ENCODE measurements at places on chromosomes 4 and X. TPM values are rescaled to one million over a fixed set of nuclear protein-coding genes. Genes with fewer than 3 reads are reported as not detected.

DNA sequence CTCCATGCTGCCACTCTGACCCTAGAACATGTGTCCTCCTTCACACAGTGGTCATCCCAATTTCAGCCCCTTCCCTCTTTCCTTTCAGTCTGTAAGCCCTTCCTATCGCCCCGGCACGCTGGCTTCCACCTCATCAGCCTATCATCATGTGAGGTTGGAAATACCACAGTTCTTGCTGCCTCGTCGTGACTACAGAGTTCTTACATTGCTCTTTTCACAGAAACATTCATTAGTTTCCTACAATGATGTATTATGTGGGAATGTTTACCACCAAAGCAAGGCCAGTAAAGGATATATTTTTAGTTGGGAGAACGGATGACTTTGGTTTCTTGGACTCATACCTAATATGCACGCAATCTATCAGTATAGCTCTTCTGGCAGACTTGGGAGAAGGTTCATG, 169.5 kb upstream of the BOD1L1 start:
- no peak for DNase-seq

GRCh38 chr4:86846921-86847320, 2.3 kb downstream of the SLC10A6 start:
- DNase-seq: no peak

GRCh38 chr4:25347971-25348370, 29.1 kb upstream of the ANAPC4 start:
- no peak for DNase-seq

The WNK3 gene
- 5.2 TPM for total RNA-seq

GRCh38 chr4:83013902-83014301, 3.3 kb upstream of the LIN54 start:
- no peak for DNase-seq

DNA sequence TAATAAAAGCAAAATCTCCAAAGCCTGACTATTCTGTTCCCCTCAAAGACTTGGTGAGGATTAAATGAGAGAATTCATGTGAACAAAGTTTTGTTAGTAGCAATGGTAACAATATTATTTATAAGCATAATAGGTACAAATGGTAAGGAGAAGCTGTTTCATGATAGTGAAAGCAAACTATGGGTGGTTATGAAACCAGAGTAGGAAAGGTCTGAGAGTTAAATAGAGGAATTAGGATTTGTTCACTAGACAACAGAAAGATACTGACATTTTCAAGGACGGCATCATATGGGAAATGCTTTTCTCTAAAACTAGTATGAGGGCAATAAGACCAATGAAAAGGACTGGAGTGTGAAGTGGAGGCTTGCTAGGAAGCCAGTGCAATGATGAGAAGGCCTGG, 128.6 kb upstream of the FTHL17 start:
- DNase-seq: no peak

- DNase-seq: no peak
Measured at GRCh38 chr4:8580321-8581093, at the start of gene GPR78. Gene GPR78 (plus strand): TSS chr4:8580392. CDS start chr4:8580983, 591 bp downstream.

DNA sequence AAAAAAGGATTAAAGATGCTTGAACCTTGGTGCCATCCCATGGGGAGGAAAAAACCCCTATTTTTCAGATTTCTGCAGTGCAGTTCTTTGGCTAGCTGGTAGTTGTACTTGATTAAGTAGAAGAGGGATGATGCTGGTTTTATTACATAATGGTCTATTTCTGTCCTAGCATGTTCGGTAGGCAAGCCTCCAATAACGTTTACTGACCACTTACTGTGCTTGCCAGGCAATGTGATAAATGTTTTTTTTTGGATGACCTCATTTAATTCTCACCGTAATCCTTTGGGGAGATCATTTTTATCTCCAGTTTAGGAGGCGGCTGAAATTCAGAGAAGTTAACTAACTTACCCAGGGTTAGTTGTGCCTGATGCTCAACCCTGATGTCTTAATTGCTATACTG, 92.1 kb upstream of the RPA4 start:
- DNase-seq: no peak

DNA sequence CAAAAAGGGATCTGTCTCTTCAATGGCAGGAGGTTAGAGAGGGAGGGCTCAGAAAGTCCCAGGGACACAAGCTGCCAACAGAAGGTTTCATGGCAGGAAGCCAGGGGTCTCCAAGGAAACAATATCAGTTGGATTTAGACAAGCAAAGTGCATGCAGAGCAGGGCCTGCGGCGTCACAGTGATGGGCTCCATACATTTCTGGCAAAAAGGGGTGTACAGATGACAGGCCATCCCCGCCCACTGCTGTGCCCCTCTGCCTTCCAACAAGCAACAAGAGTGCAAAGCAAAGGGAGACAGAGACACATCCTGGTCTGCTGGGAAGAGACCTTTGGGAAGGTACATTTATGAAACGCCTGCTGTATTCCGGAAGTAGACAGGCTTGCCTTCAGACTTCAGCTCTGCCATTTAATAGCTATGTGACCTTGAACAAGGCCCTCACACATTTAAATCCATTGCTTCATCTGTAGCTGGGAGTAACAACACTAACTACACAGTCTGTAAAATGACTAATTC, 121.2 kb downstream of the AFAP1 start:
- DNase-seq: peak; percentile 29

DNA sequence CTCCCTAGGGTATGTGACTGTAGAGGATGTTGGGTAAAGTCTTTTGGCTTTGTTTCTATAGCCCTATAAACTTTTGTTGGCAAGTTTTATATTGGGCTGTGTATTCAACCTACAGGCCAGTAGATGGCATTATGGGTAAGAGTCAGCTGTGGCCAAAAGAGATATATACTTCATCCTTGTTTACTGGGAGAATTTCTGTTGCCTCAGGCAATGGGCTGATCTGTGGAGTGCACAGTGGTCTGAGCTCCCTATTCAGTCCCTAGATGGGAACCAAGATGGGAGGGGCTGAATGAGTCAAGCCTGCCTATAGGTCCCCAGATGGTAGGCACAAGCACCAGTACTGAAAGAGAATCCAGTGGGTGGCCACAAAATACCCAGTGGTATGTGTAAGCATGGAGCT, 580.6 kb downstream of the EPHA5 start:
- no peak for DNase-seq

The USP51 gene
- total RNA-seq: 8.1 TPM

The MAGEC2 gene
- not detected for total RNA-seq

GRCh38 chr4:24674279-24674678, 89.9 kb upstream of the DHX15 start:
- DNase-seq: no peak

The GPC3 gene
- 730 TPM for total RNA-seq

DNA sequence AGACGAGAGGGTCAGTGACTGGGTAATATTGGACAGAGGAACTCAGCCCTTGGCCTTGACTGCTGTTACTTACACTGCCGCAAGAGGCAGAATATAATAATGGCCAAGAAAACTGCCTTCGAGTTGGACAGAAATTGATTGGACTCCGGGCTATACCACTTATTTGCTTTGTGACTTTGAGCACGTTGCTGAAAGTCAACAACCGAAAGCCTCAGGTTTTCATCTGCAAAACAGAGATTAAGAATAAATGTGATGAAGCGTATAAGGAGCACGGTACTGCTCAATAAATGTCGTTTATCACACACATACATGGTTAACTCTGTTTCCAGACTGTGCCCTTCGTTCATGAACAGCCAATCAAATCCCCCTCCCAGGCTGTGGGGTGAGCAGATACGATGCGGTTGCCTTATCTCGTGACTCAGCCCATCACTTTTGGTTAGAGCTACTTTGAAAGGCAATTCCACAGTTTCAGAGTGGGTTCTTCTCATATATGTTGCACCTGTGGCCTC, 91.6 kb downstream of the TSPAN7 start:
- DNase-seq: no peak

DNA sequence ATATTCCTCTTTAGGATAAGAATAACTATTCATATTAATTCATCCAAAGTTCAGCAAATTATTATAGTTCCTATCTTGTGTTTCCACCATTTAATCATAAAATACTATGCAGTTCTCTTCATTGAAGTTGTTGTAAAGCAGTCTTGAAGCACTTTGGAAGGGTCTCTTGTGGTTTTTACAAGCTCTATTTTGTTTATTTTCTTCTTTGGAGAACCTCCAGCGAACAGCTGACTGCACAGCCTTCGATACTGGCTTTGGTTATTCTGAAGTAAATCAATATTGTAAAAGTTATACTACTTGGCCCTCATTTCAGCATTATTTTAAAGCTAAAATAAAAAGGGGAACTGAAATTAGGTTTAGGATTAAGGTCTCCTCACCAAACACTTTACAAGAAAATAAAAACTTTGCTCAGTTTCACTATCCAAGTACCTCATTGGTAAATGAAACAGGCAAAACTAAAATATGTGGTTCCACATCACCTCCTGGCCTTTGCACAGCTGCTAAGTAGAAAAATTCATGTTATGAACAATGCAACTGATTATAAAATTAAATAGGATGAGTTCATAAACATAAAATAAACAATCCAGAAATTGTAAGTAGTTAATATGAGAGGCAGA, 1629.2 kb upstream of the ADGRL3 start:
- DNase-seq: no peak

DNA sequence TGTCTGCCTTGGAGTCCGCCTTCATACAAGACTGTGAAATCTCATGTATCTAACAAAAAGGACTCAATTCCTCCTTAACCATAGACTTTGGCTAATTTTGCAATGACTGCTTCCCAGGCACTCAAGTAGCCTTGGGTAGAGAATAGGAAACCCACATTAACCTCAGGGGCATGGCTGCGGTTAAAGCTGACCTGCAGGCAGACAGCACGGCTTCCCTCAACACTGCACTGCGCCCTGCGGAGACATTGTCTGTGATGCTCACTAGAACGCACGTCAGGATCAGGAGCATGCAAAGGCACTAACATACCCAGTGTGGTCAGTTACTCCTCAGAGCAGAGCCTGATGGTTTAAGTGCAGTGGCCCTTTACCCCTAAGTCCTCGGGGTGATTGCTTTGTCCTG, 10.3 kb upstream of the GPR143 start:
- DNase-seq: no peak

The SLC38A5 gene
- 55.7 TPM for total RNA-seq

The TEX11 gene
- total RNA-seq: not detected

GRCh38 chr4:183576701-183577404, 72.0 kb downstream of the ING2 start:
- DNase-seq: no peak

The RELL1 gene
- total RNA-seq: 34.0 TPM

The LDB2 gene
- not detected for total RNA-seq

The USP46 gene
- 11.5 TPM for total RNA-seq

- DNase-seq: no peak
Measured at GRCh38 chr4:3516061-3516835, 16.0 kb downstream of the LRPAP1 start.

GRCh38 chr4:73885574-73886267, 16.5 kb downstream of the CXCL1 start:
- no peak for DNase-seq

DNA sequence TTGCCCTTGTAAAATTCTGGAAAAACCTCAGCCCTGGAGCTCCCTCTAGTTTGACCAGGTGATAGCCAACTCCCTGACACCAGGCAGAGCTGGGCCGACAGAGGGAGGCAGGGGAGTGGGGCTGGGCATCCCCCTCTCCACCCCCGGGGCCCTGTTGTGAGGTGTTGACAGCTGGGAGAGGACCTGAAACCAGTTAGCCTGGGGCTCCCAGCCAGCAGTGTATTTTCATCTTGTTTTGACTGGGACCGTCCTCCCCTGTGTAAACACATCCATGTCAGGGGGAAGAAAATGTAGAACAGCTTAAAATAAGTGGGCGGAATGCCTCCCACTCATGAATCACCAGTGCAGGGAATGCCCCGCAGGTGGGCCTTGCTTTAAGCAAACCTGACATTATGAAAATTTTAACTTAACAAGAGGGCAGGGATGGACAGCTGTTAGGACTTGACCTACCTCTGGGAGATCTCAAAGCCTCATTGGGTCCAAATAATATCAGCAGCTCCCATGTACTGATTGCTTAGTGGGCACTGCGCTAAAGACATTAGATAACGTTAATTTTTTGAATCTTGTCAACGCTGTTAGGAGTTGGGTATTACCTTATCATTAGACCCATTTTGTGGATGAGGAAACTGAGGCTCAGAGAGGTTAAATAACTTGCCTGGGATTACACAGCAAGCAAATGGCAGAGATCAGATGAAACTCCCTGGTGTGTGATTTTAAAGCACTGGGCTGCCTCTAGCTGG, 45.9 kb downstream of the TSC22D3 start:
- no peak for DNase-seq

The CFAP47 gene
- total RNA-seq: not detected

DNA sequence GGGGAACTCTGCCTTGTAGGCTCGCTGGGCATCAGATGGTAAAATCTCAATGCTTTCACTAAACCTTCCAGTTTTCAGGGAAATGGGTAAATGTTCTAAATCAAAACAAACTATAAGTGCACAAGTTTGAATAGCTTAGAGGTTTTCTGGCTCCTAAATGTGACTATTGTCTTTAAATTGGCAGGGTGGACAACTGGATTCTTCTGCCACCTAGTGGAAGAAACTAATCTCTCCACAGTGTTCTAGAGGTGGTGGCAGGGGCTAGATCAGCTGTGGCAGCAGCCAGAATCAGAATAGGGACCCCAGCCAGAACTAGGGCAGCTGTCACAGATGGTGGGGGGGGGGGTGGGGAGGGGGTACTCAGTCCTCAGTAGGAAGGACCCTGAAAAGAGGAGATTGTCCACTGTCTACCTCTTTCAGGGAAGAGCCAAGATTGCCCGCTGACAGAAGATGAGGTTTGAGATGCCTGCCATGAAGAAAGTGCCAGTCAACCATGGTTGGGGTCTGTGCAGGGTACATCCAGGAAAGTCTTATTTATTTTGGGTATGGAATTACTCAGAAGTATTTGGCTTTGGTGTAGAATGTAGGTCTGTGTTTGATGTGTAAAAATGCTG, 201.4 kb downstream of the CCNG2 start:
- DNase-seq: peak; percentile 59

DNA sequence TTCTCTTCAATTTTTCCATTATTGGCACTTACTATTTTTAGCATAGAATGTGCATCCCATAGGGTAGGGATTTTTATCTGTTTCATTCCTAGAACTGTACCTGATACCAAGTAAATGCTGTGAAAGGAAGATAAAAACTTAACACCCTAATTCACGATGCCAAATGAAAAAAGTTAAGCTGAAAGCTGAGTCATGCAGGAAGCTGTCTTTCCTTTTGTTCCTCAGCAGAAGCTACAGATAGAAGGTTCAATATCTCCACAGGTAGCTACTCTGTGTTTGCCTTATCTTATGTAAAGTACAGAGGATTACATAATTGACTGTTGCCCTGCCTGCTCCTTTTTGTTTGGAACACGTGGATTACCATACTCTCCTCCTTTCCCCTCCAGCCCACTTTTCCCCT, 77.0 kb downstream of the LRP2BP start:
- DNase-seq: peak; percentile 38

The CT47B1 gene
- not detected for total RNA-seq

- peak; percentile 67 for DNase-seq
Measured at GRCh38 chrX:120213438-120214265, 37.0 kb upstream of the ZBTB33 start.

The BTK gene
- total RNA-seq: not detected

GRCh38 chr4:107279733-107280132, 243.6 kb upstream of the DKK2 start:
- no peak for DNase-seq

GRCh38 chr4:25803720-25804225, 59.0 kb downstream of the SEL1L3 start:
- no peak for DNase-seq

The JADE3 gene
- total RNA-seq: 6.9 TPM

- DNase-seq: no peak
Measured at GRCh38 chr4:74618659-74619058, 173.7 kb downstream of the AREG start.

The MAP9 gene
- total RNA-seq: 181 TPM

GRCh38 chrX:110421500-110422455, 63.1 kb downstream of the RTL9 start:
- peak; percentile 32 for DNase-seq

GRCh38 chrX:13694359-13694758, 5.4 kb downstream of the RAB9A start:
- DNase-seq: no peak
